Activated effector memory CD4-positive, alpha-beta T cell treated with anti-CD3 and anti-CD28 coated beads, Interleukin-2, amount 50 U/mL, for 16 hours (primary cell): ENCODE measurements at places on chromosomes 4 and X.

DNA sequence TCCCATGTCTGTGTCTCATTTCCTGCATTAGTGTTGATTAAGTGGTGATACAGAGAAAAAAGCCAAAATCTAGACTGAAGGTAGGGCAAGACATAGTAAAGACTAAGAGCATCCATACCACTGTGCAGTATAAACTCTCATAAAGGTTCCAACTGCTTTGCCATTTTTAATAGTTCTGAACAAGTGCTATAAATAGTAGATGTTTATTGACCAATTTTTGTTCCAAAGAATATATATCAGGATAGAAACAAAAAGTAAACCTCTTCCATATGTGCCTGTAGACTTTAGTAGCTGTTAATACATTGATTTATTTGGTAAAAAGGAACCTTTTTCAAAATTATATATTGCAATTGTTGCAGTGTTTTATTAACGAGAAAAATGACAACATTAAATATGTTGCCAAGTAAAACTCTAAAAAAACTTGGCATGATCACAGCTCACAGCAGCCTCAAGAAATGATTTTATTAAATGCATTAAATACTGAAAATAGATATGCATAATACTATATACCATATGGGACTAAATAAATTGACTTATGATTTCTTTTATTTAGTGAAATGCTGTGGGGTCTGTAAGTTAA is 22.3 kb upstream of the AASDH start:
- DNase-seq, result no peak

DNA sequence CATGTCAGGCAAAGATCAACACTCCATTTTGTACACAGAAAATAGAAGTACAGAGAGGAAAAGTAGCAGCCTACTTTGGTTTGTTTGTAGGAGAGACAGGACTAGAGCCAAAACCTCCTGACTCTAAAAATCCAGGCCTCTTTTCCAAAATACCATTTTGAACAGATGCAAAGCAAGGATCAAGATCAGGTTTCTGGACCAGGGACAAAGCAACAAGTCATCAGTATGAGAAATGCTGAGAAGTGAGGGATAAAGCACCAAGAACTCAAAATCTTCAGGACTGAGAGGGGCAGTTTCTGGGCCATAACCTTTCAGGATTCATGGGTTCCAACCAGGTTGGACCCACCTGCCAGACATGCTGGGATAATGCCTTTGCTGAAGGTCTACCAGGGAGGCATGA is 36.6 kb upstream of the MBTPS2 start:
- DNase-seq, result no peak

- DNase-seq, result no peak
Measured at GRCh38 chr4:19971829-19972228, 279.9 kb upstream of the SLIT2 start.

- no peak for DNase-seq
Measured at GRCh38 chr4:163167333-163167626, 590 bp upstream of the NAF1 start.

DNA sequence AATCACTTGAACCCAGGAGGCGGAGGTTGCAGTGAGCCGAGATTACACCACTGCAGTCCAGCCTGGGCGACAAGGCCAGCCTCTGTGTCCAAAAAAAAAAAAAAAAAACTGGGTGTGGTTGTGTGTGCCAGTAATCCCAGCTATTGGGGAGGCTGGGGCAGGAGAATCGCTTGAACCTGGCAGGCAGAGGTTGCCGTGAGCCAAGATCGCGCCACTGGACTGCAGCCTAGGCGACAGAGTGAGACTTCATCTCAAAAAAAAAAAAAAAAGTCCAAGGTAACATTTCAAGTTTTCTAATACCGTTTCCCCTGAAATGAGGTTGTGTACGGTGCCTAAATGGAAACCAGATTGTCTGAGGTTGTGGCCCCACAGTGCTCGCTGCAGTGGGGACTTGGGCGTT is 35.6 kb downstream of the FAM193A start:
- no peak for DNase-seq

- DNase-seq, result no peak
Measured at GRCh38 chr4:31307029-31307428, 586.9 kb downstream of the PCDH7 start.

- no peak for DNase-seq
Measured at GRCh38 chrX:109952985-109953905, 49.7 kb upstream of the TMEM164 start.

- DNase-seq, result peak; percentile 81
Measured at GRCh38 chr4:677431-678293, 3.3 kb downstream of the MYL5 start.

- no peak for DNase-seq
Measured at GRCh38 chr4:87103086-87103485, 117.3 kb downstream of the KLHL8 start.

- DNase-seq, result no peak
Measured at GRCh38 chrX:152637649-152638442, at the start of gene GABRQ. Gene GABRQ (plus strand): TSS chrX:152637895. CDS start chrX:152638203, 308 bp downstream.

- DNase-seq, result no peak
Measured at GRCh38 chr4:119302073-119302832, 19.7 kb downstream of the FABP2 start.

DNA sequence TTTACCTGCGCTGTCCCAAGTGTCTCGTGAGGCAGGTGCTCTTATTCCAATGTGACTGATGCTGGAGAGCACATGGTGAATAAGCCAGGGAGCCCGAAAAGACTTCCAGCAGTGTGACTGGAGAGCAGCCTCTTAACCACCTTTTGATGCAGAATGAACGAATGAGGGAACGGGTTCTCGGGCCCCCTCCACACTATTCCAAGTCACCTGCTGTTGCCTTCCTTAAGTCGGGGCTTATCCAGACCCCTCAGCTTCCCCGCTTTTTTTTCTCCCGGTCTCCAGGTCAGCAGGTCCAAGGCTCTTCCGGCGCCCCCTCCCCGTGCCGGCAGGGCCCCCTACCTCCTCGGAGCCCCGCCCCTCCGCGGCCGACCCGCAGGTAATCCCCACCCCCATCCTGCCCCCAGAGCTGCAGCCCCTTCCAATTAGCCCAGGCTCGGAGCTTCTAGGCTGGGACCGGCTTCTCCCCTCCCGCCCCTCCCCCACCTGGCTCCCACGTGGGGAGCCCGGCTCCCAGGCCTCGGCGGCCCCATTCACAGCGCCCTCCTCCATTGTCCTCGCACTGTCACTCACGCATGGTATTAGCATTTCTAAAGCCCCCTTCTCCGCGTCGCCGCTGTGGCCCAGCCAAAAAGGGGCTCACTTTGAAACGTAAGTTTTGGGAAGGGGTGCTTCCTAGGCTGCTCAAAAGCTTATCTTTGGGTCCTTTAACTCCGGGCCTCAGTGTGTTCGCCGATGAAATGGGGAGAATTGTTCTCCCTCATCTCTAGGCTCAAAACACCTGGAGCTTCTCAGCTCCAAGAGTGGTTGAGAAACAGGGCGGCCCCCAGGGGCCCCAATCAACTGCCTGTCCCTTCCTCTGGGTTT is 56.2 kb upstream of the PJA1 start:
- DNase-seq, result no peak

DNA sequence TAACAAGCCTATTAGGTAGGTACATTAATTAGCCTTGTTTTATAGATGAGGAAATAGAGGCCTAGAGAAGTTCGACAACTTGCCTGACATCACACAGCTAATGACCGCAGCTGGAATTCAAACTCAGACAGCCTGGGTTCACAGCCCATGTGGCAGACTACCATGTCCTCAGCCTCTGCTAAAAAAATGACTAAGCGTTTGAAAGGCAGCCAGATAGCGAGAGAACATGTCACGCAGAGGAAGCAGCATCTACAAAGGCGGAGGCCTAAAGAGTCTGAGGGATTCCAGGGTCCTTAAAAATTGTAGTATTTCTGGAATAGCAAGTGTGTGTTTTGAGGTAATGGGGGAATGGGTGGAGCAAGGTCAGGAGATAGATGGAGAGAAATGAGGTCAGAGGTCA is 33.2 kb upstream of the BMP15 start:
- DNase-seq, result no peak

DNA sequence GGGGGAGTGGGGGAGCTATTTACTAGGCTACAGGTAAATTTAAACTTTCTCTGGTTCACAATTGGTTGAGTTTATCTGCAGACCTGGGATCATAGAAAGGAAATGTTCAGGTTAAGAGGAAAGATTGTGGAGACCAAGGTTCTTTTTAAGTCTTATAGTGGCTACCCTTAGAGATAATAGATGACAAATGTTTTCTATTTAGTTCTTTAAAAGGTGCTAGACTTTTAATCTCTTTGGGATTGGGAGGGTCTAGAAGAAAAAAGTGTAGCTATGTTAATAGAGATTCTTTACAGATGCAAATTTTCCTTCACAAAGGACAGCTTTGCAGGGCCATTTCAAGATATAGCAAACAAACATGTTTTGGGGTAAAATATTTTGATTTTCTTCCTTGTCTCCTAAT is 76.0 kb downstream of the TEX13C start:
- DNase-seq, result no peak

- DNase-seq, result no peak
Measured at GRCh38 chrX:750263-750662, 119.7 kb downstream of the SHOX start.

DNA sequence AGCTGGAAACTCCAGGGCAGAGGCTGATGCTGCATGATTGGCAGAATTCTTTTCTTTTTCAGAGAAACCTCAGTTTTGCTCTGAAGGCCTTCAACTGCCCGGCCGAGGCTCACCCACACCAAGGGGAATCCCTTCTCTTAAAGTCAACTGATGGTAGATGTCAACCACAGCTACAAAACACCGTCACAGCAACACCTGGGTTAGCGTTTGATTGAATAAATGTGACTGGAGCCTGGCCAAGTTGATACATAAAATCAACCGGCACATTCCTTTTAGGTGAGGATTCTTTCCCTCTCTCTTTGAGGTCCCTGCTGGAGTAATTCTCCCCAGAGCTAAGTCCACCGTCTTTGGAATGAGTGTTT is 15.2 kb upstream of the KIAA0232 start:
- no peak for DNase-seq

DNA sequence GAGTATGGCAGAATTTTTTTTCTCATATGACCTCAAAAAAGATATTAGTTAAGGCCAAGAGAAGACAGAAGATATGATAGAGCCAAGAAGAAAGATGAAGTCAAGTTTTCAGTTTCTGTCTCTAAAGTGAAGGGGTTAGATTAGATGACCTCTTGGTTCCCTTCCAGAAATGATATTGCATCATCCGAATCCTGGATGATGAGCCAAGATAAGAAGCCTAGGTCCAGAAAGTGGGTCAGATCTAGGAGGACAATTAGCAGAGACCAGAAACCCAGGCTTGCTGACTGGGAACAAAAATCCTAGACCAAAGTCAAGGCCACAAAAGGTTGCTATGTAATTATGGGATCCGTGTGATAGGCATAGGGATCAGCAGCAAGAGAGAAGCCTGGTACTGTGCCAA is 20.2 kb downstream of the SATL1 start:
- DNase-seq, result no peak

- no peak for DNase-seq
Measured at GRCh38 chr4:126599746-126600145, 1033.0 kb upstream of the INTU start.

DNA sequence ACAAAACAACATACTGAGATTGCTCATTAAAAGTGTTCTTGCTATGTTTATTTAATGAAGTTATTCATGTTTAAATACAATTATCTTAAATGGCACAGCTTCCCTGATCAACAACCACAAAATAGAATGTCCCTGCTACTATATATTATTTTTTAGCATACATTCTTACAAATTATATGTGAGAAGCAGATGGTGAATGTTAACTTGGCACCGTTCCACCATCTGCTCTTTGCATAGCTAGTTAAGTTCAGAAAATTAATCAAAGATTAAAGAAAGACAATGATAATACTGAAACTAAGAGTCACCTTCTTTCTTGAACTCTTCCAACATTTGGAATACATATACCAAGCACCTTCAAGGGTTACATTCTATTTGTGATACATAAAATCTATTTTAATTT is 94.2 kb downstream of the PPP3CA start:
- DNase-seq, result no peak

DNA sequence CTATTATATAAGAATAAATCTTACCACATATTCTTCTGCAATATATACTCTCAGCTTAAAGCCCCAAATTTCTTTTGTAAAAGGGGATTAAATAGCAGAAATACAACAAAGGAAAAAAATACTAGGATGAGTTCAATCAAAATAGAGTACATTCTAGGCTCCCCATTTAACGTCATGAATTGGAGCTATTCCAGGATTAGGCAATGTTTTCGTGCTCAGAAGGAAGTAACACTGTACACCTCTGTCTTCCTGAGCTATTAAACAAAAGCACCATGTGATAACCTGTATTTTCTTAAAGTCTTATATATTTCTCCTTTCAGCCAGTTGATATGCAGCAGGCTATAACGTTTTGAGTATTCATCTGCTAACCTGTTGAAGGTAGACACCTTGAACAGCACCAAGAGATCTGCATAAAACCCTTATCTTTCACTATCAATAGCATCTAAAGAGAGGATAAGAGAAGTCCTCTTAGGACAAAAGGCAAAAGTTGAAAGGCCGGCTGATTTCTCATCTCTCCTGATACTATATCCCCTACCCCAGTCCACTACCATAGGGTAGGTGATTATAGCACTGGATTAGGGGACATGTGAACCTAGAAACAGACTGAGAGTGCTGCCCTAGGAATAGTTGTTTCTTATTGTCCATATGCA is 31.5 kb downstream of the TEC start:
- no peak for DNase-seq

GRCh38 chr4:75306506-75306905 is 207.7 kb downstream of the RCHY1 start:
- DNase-seq, result no peak

DNA sequence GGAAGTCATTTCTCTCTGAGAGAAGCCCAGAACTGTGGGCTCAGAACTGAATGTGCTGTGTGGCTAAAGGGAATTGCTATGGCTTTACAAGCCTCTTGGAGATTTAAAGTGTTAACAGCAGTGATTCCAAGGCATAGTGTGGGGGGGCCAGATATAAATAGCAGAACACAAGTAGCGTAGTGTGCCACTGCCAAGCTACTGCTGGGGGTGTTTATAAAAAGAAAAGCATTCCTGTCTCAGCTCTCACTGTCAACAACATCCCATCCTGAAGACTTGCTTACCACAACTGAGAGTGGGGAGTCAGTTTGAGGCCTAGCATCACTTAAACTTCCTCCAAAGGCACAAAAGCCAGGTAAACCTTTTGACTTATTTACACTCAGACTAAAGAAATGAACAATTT is at the start of gene ART3:
TSS of gene ART3 (plus strand) at position 242 of the 400 bp plus-strand sequence. CDS start 1,181 bp downstream, outside the sequence.
- no peak for DNase-seq

GRCh38 chr4:101774807-101775206 is 15.7 kb upstream of the BANK1 start:
- DNase-seq, result no peak

GRCh38 chr4:38130884-38131283 is 170.7 kb downstream of the PTTG2 start:
- DNase-seq, result no peak

DNA sequence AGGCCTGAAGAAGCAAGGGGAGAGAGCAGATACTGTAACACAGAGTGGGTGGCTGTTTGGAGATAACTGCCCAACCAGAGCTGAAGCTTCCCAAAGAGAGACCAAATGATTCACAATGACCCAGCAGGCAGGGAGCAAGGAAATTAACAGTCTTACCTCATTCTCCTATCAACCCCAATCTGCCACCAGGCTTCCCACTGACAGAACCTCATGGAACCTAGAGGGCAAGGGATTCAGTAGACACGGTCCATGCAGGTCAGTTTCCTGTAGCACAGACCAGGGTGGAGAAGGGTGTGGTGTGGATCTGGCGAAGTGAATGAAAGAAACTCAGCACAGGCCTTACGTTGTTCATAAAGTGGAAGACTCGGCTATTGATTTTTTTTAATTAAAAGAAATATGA is 60.7 kb upstream of the ALB start:
- DNase-seq, result no peak
